NCI-H146 (cell line): ENCODE measurements at places on chromosomes 16 and 17.
A peak's percentile ranks its signal among the peaks of the same experiment; 100 is the strongest.

DNA sequence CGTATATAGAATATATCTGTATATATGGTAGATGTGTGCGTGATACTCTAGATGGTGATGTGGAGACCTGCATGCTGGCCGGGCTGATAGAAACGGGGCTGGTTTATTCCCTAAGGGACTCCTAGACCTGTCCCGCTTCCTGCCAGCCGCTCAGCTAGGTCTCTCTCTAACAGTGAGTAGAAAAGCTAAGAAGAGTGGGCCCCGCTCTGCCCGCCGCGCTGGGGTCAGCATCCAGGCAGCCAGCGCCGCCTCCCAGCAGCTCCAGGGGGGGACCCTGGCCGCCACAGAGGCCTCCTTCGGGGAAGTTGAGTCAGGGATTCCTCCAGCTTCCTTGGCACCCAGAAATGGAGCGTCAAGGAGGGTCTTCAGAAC lies 9.4 kb downstream of the CYGB start:
- DNase-seq = no peak

DNA sequence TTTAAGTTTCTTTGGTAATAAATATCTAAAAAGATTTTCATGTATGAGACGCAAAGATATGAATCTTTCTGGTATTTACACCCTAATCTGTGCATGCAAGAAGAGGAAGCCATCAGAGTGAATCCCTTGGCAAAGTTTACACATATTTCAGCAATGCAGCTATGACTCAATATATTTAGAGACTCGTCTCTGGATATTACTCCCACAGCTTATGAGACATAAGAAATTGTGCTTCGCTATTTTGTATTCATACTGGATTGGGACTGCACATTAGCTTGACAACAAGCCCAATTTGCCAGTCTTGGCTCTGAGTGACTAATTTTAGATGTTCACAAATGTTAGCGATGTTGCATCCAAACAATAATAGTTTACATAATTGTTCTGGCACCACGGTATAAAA lies 532.0 kb downstream of the CDH11 start:
- no peak for DNase-seq

DNA sequence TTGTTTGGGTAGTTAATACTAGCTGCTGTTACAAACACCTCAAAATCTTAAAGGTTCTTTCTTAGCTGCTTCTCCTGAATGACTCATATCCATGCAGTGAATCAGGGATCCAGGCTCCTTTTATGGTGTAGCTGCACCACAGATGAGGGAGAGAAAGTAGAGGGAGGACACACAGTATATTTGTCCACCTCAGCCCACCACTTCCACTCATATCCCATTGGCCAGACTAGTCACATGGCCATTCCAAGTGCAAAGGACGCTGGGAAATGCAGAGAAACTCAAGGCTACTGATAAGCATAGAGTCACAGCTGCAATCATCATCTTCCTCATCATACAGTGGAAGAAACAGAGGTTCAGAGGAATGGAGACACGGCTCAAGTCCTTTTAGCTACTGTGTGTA lies 63.8 kb downstream of the GSG1L start:
- DNase-seq = no peak

- DNase-seq = peak; percentile 80
Measured at GRCh38 chr17:78289802-78290363, 58.5 kb downstream of the TMEM235 start.

- DNase-seq = no peak
Measured at GRCh38 chr17:72952220-72952619, 140.3 kb downstream of the SLC39A11 start.

GRCh38 chr17:65523411-65523810 lies 38.0 kb downstream of the AXIN2 start:
- DNase-seq = no peak

DNA sequence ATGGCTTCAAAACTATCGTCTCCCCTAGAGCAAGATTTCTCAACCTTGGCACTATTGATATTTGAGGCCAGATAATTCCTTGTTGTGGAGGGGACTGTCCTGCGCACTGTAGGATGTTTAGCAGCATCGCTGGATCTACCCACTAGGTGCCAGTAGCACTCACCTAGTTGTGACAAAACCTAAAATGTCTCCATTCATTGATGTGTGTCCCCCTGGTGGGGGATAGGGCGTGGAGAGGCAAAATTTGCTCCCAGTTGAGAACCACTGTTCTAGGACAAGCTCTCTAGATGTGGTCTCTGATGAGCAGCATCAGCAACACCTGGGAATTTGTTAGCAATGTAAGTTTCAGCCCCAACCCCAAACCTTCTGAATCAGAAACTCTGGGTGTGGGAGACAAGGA lies 259.0 kb downstream of the XYLT1 start:
- no peak for DNase-seq
